ENCODE measurements at places on chromosomes 11 and 22.

DNA sequence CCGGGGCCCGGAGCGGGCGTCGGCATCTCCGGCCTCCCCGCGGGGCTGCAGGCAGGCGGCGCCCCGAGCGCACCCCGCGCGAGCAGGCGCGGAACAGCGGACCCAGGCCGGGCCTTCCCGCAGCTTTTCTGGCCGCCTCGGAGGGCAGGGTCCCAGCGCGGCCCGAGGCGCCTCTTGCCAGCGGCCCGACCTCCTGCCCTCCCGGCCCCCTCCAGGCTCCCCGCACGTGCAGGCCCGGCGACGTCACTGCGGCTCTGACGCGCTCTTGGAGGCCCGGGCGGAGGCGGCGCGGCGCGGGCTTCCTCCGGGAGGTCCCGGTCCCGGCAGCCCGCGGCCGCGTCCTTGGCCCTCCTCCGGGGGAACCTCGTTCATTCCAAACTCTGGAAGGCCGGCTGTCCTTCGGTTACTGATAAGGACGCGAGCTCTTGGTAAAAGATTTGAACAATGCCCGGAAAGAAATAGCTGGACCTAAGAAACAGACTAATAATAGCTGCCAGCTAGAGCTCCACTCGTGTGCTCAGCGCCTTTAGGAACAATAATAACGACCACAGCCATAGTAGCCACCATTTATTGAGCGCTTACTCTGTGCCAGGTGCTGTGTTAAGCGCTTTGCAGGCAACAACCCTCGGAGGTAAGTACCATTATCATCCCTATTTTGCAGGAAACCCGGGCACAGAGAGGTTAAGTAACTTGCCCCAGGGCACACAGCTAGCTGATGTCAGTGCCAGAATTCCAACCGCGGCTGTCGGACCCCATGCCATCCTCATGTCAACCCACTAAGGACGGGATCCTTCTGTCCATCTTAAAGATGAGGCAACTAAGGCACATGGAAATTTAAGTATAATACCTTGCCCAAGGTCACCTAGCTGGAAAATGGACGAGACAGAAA, 39.1 kb upstream of the CREB3L1 start:
- peaks cover 7% of the 10 kb centered on the region for H3K4me1 ChIP-seq
- no peaks in the 10 kb centered on the region for H3K27me3 ChIP-seq
- no peaks in the 10 kb centered on the region for H3K36me3 ChIP-seq
- DNase-seq: peak; percentile 78

DNA sequence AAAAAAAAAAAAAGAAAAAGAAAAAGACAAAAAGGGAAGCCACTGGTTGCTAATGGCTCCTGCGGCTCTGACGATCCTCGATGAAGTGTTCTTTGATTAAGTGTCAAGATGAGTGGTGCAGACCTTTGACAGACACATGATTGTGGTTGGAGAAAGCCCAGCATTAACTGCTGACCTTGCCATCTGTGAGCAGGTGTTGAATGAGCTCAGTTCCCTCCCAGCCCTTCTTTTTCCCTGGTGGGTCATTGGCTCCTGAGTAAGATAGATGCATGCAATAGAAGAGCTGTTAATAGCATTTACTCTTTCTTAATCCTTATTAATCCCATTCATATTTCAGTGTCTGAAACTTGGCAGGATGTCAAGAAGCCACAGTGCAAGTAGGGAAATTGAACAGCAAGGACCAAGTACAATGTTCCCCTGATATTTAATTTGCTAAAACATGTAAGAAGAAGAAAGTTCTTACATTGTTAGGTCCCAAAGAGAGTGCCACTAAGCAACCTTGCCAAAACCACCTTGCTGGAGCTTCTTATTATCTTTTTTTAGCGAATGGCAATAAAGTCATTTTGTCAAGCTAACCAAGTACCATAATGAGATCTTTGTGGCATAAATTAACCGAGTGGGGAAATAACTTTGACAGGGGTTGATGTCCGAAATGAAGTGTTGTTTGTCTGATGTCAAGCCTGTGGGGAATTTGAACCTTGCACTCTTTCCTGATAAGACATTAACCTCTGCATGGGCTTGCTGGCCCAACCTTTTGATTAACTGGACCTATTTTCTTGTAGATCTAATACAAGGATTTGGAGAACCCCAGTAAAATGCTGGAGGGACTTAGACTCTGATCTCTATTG, 113.7 kb downstream of the PTPRJ start:
- peak; percentile 54 for DNase-seq
- no peaks in the 10 kb centered on the region for H3K36me3 ChIP-seq
- H3K4me1 ChIP-seq: peaks cover 17% of the 10 kb centered on the region
- no peaks in the 10 kb centered on the region for H3K27me3 ChIP-seq

- no peaks in the 10 kb centered on the region for H3K27me3 ChIP-seq
- H3K4me1 ChIP-seq: no peaks in the 10 kb centered on the region
- no peak overlapping the region for H3K27ac ChIP-seq
- H3K4me3 ChIP-seq: no peak overlapping the region
These were observed 27.4 kb upstream of the NRGN start for GRCh38 chr11:124712392-124712791.

DNA sequence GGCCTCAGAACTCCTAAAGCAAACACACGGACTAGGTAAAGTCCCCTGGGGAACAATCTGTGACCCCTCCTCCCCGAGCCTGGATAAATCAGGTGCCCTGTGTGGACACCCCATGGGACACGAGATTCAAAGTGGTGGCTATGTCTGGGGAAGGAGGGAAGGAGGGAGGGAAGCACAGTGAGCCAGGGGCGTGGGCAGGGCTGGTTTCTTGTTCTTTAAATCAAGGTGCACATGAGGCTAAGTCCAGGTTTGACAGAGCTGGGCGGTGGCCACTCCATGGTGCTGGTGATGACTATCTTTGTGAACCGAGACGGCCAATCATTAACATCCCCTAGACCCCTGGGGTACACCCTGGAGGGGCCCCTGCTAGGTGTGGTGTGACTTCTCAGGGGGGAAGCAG, 20.3 kb upstream of the TH start:
- no peak for DNase-seq
- H3K4me1 ChIP-seq: no peaks in the 10 kb centered on the region
- no peak overlapping the region for H3K4me3 ChIP-seq
- no peaks in the 10 kb centered on the region for H3K36me3 ChIP-seq

GRCh38 chr22:27850000-27850521, 48.5 kb upstream of the MN1 start:
- no peaks in the 10 kb centered on the region for H3K4me1 ChIP-seq
- no peak for DNase-seq
- H3K4me3 ChIP-seq: no peak overlapping the region
- H3K27ac ChIP-seq: no peak overlapping the region
- H3K27me3 ChIP-seq: no peaks in the 10 kb centered on the region

GRCh38 chr11:2892215-2892966, 6.8 kb upstream of the CDKN1C start:
- H3K27me3 ChIP-seq: no peaks in the 10 kb centered on the region
- no peak overlapping the region for H3K4me3 ChIP-seq
- peak; percentile 80 for DNase-seq
- peaks cover 23% of the 10 kb centered on the region for H3K4me1 ChIP-seq
- peak overlapping the region; percentile 3 for H3K27ac ChIP-seq
- H3K36me3 ChIP-seq: no peaks in the 10 kb centered on the region

GRCh38 chr22:50674606-50675552, 2.3 kb downstream of the SHANK3 start:
- no peaks in the 10 kb centered on the region for H3K36me3 ChIP-seq
- H3K27ac ChIP-seq: no peak overlapping the region
- H3K27me3 ChIP-seq: peaks cover 3% of the 10 kb centered on the region
- H3K4me3 ChIP-seq: peak overlapping the region; percentile 53

GRCh38 chr11:96293598-96294021, 49.4 kb downstream of the MAML2 start:
- H3K27me3 ChIP-seq: no peaks in the 10 kb centered on the region
- H3K27ac ChIP-seq: no peak overlapping the region
- no peaks in the 10 kb centered on the region for H3K36me3 ChIP-seq
- H3K4me3 ChIP-seq: no peak overlapping the region

GRCh38 chr22:42313204-42313603, 42.8 kb upstream of the TCF20 start:
- no peaks in the 10 kb centered on the region for H3K4me1 ChIP-seq
- no peaks in the 10 kb centered on the region for H3K36me3 ChIP-seq
- H3K27me3 ChIP-seq: no peaks in the 10 kb centered on the region
- DNase-seq: no peak
- no peak overlapping the region for H3K27ac ChIP-seq

- no peaks in the 10 kb centered on the region for H3K4me1 ChIP-seq
- no peak overlapping the region for H3K27ac ChIP-seq
- no peak for DNase-seq
These were observed 9.8 kb upstream of the CARD16 start for GRCh38 chr11:105054723-105055493.

GRCh38 chr22:40533712-40534378, 102.7 kb downstream of the MRTFA start:
- H3K4me1 ChIP-seq: peaks cover 34% of the 10 kb centered on the region
- H3K27me3 ChIP-seq: no peaks in the 10 kb centered on the region
- DNase-seq: no peak

DNA sequence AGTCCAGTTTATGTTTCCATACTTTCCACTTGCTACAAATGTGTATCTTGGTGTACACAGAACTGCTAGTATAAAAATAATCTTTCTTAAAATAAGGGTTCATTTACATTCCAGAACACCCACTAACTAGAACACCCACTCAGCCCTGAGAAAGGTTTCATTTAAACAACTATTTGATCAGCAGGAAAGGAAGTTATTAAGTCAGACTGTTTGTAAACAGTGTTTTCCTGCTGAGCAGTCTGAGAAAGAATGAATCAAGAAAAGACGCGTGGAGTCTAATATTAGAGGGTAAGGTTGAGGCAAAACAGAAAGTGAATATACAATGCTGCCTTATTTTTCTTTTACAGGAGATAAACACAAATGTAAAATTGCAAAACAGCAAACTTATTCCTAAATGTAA, 32.7 kb downstream of the NARS2 start:
- no peaks in the 10 kb centered on the region for H3K27me3 ChIP-seq
- no peaks in the 10 kb centered on the region for H3K36me3 ChIP-seq
- no peaks in the 10 kb centered on the region for H3K4me1 ChIP-seq
- DNase-seq: no peak
- no peak overlapping the region for H3K4me3 ChIP-seq
- no peak overlapping the region for H3K27ac ChIP-seq

- H3K27me3 ChIP-seq: no peaks in the 10 kb centered on the region
- no peak overlapping the region for H3K27ac ChIP-seq
These were observed 3.0 kb downstream of the ME3 start for GRCh38 chr11:86669424-86669823.

- no peak overlapping the region for H3K27ac ChIP-seq
- H3K36me3 ChIP-seq: no peaks in the 10 kb centered on the region
- H3K4me3 ChIP-seq: no peak overlapping the region
These were observed 2.6 kb downstream of the ACER3 start for GRCh38 chr11:76863196-76863777.

DNA sequence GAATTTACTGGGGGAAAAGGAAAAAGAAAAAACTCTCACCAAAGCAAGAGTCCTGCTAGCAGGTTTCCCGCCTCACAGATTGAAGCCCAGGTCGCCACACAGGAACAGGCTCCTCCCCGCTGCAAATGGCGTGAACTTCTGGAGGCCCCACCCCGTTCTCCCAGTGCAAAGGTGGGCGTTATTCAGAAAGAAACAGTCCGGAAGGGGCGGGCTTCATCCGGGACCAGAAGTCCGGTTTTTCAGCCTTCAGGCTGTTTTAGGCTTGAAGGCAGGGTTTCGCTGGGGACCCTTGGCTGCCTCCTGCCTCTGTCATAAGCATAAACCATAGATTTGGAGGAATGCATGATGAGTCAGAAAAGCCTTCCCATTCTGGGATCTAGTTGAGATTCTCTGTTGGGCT, 148.3 kb upstream of the POU2AF2 start:
- no peak for DNase-seq
- H3K4me3 ChIP-seq: no peak overlapping the region
- H3K27ac ChIP-seq: no peak overlapping the region
- H3K36me3 ChIP-seq: no peaks in the 10 kb centered on the region
- H3K27me3 ChIP-seq: no peaks in the 10 kb centered on the region
- no peaks in the 10 kb centered on the region for H3K4me1 ChIP-seq

- DNase-seq: no peak
- H3K4me1 ChIP-seq: no peaks in the 10 kb centered on the region
These were observed 3.3 kb downstream of the C2CD2L start for GRCh38 chr11:119110439-119110838.
